ENCODE measurements at places on chromosomes 11 and 22.

DNA sequence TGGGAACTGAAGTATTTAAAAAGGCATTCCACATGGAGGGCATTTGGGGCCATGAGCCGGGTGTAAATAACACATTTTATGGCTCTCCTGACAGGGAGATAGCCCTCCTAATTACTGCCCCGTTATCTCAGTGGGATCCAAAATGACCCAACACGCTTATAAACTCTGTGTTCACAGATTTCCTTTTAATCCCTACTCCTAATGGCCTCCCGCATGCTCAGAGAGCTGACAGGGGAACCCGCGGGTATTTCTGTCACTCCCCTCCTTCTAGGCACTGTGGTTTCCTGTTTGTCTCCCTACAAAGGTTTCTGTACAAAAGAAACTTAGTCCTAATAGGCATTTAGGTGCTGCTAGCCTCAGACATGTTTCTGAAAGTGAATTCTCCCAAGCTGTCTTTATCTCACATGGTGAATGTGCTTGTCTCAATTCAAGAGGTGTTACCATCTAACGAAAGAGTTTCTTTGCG is 202.8 kb upstream of the SEZ6L start:
- DNase-seq: no peak

DNA sequence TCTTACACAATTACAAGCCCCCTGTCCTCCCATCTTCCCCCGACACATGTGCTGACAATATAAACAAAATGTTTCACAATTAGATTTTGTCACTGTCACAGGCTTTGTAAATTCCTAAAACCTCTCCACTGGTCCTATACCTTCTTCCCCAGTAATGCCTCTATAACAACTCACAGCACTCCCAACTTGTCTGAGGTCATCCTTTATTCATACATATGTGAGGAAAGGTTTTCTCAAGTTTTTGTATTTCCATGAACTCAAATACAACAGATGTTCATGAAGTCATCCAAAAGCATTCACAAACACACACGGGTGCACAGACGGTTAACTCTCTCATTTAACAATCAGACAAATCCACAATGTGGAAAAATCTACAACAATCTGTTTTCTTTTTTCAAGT is 1.9 kb downstream of the OR52H1 start:
- no peak for DNase-seq

DNA sequence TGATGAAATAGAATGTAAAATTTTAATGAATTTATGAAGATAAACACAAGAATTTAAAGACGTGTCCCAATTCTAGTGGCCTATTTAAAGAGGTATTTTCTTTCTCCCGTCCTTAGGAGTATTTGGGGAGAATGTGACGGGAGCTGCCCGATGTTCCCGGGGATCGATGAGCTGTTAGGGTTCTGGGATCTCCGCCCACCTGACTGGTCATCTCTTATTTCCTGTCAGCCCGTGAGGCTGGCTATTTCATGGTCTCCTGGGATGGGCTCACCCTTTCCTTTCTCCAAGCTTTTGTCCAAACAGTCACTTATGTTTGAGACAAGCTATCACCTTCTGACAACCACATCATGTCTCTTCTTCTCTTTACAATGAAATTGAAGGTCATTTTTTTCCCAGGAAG is 16.9 kb upstream of the CLMP start:
- no peak for DNase-seq

GRCh38 chr11:69781241-69781640 is 6.1 kb upstream of the FGF4 start:
- DNase-seq: no peak

DNA sequence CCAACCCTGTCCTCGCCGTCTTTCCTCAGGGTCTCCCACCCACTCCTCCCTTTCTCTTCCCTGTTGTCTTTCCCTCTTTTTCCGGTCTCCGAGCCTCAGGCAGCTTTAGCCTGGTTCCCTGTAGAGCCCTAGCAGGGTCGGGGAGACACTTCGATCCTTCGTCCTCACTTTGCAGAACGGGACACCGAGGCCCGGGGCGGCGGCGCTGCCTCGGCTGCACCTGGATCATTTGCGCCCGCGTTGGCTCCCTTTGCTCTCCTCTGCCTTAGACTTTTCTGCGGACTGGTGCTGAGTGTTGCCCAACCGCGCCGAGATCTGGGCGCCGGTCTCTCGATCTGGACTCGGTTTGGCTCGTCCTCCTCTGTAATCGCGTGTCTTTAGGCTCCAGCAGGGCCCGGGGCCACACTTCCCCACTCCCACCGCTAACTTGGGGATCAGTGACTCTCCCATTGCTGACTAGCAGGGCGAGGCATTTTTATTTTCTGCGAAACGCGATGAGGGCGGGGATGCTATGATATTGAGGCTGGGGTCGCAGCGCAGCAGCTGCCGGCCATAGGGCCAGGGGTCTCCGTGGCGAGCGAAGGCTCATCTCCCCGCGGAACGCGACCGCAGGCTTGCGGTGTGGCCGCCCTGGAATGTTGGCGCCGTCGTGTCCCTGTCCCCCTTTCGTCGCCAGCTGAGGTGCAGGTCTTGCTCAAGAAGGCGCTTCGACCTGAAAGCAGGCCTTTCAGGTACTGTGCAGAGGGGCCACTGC is 1.6 kb upstream of the E2F8 start:
- DNase-seq: no peak

GRCh38 chr11:32032478-32032877 is 58.4 kb upstream of the RCN1 start:
- DNase-seq: no peak

- no peak for DNase-seq
These were observed 40.2 kb downstream of the F2 start for GRCh38 chr11:46759196-46759595.

DNA sequence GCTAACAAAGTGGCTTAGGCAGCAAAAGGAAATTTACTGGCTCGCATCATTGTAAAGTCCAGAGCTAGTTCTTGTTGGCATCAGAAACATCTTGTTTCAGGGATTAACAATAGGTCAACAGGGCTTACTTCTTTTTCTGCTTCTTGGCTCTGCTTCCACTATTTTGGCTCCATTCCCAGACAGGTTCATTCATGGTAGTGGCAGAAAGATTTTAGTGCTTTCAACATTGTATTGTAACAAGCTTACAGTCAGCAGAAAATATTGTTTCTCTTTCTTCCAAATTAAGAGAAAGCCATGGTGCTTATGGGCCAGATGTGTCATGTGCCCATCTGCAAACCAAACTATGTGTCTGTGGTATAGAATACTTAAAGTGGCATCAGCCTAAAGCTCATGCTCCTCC is 315.6 kb downstream of the RAB38 start:
- no peak for DNase-seq

- no peak for DNase-seq
These were observed 1145.2 kb downstream of the BRD1 start for GRCh38 chr22:48682504-48682903.

DNA sequence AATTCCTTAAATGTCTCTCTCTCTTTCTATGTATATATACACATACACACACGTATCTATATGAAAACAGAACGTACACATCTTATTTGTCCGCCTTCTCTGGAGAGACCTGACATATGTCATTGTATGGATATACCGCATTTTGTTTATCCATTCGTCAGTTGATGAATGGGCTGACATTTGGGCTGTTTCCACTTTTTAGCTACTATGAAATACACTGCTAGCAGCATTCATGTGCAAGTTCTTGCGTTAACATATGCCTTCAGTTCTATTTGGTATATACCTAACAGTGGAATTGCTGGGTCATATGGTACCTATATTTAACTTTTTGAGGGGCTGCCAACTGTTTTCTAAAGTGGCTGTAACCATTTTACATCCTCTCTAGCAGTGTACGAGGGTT is 18.0 kb upstream of the DNAJB13 start:
- no peak for DNase-seq

DNA sequence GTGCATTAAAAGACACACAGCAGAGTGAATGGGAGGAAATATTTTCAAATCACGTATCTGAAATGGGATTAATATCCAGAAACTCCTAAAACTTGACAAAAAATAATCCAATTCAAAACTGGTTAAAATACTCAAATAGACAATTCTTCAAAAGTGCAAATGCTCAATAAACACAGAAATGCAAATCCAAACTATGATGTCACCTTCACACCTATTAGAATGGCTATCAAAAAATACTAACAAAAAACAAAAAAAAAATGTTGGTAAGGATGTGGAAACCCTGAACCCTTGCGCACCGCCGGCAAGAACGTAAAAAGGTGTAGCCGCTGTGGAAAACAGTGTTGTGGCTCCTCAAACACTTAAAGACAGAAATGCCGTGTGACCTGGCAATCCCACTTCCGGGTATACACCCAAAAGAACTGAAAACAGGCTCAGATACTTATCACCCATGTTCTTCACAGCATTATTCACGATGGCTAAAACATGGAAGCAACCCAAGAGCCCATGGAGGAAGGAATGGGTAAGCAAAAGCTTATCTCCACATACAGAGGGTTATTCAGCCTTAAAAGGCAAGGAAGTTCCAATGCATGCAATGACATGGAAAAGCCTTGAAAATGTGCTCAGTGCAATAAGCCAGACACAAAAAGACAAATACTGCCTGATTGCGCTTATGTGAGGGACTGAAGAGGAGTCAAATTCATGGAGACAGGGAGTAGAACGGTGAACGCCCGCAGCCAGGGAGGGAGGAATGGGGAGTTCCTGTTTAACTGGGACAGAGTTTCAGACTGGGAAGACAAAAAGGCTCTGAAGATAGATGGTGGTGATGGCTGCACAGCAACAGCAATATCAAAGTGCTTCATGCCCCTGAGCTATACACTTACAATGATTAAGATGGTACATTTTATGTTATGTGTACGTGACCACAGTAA is 19.6 kb downstream of the BRD1 start:
- no peak for DNase-seq

GRCh38 chr22:19396561-19396933 is 35.0 kb downstream of the HIRA start:
- no peak for DNase-seq

All from NCI-H526 treated with DMSO at 0.1 percent for 48 hours (cell line).